ENCODE measurements at places on chromosomes 5 and 9.
A peak's percentile ranks its signal among the peaks of the same experiment; 100 is the strongest.

GRCh38 chr5:180135128-180135955, 63.8 kb upstream of the RNF130 start:
- DNase-seq, result peak; percentile 19

DNA sequence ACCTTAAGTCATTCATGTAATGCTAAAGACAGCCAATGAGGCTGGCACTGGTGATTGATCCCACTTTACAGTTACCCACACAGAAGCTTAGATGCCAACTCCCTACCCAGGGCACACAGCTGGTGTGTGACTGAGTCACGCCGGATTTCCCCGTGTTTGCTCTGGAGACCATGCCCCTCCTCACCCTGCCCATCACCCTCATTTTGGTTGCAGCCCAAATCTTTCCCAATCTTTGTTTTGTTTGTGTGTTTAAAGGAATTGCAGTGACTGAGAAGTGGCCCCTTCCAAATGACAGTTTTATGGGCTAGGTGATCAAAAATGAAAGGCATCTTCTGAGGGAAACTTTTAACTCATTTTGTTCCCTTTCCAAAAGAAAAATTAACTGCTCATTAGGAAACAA, 10.9 kb downstream of the FBXL7 start:
- no peak for DNase-seq

DNA sequence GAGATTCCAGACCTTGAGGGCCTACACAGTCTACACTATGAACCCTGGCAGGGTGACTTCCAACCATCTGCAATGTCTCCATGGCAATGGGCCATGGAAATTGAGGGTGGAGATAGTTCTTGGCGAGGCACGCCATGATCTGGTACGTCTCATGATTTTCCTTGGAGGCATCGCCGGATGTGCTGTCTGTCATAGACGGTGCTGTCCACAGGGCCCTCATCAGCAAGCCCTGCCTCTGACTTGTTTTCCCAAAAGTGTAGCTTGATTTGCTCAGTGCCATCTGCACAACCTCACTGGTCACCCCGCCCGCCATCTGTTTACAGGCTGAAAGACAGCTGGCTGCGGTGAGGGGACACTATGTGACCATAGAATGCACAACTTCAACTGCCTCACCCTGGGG, 73.5 kb downstream of the BOD1 start:
- no peak for DNase-seq

- no peak for DNase-seq
Observed at GRCh38 chr5:94057655-94058054, 316.3 kb upstream of the POU5F2 start.

GRCh38 chr5:10743951-10744350, 17.1 kb downstream of the DAP start:
- no peak for DNase-seq

DNA sequence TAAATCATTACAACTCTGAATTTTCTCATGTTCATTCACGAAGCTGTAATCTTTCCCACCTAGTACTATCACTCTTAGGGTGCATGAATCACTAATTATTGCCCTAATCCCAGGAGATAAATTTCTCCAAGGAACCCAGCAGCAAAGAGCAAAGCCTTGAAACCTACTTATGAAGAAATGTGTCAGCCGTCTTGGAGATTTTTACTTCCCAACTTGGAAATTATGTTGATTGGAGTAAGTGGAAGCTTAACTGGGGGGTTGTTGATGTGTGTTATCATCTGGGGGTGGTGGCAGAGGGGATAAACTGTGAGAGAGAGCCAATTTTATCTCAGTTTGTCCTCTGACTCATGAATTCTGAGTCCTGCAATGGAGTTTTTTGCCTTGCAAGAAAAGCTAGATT, 440.5 kb upstream of the WWC1 start:
- no peak for DNase-seq

DNA sequence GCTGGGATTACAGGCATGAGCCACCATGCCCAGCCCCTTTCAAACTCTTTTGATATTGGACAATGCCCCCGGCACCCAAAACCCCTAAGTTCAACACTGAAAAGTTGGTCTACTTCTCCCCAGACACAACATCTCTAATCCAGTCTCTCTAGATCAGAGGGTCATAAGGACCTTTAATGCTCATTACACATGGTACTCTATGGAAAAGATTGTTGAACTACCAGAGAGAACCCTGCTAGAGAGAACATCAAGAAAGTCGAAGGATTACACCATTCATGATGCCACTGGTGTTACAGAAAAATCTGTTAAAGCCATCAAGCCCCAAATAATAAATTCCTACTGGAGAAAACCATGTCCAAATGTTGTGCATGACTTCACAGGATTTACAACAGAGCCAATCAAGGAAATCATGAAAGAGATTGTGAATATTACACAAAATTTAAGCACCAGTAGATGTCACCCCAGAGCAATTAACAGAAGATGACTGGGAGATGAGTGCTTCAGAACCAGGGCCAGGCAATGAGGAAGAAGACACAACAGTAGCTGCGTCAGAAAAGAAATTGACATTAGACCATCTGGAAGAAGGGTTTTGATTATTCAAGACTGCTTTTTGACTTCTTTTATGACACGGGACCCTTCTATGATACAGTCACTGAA, 28.3 kb upstream of the NIPAL4 start:
- no peak for DNase-seq

- DNase-seq, result no peak
Observed at GRCh38 chr9:129583308-129584038, 37.4 kb downstream of the C9orf50 start.

DNA sequence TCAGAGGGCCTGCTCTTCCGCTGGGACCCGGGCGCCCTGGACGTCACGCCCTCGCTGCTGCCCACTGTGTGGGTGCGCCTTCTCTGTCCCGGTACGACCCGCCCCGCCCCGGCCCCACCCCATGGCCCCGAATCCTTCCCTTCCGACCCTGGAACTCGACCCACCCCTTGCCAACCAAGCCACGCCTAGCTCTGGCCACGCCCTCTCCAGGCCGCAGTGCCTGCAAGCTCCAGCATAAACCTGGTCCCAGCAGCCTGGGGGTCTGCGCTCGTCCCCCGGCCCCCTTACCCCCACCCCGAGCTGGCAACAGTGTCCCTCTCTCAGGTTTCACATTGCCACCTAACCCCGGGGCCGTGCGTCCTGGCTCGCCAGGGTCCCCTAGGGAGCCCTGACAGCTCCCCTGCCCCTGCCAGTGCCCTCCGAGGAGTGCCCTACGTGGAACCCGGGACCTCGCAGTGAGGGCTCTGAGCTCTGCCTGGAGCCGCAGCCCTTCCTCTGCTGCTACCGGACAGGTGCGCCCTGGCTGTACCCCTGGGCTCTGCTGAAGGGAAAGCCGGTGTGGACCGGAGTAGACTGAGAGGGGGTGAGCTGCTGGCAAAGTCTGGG, 3.4 kb downstream of the ADGRD2 start:
- no peak for DNase-seq

GRCh38 chr5:139633295-139634027, 14.7 kb upstream of the CXXC5 start:
- no peak for DNase-seq

GRCh38 chr5:102591650-102592049, 92.8 kb upstream of the SLCO6A1 start:
- no peak for DNase-seq
